ENCODE measurements at places on chromosomes 6 and 20.

DNA sequence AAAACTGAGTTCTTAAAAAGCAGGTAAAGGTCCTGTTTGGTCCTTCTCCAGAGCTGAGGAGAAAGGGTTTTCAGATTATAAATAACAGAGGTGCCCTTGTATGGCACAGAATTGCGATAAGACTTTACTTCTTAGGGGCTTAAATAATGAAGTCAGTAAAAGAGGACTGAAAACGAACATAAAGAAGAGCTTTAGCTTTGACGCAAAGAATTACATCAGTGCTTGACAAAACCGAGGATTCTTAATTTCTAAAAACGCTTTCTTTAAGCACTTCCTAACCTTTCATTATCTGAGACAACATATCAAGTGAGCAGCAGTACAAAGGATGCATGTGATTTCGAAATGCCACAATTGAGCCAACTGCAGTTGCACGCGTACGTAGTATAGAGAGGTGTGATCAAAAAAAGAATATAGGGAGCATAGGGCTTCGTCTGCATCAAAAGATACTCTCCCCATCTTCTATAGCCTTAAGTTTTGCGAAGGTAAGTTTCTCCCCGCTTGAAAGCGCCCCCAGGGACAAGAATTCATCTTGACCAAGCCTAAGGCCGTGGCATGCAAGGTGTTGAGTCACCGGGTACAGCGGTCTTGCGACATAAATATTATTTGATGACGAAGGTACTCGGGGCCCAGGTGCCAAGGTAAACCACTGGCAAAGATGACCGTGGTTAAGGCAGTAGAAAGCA is 778 bp upstream of the LOC128125822 start:
- DNase-seq: peak; percentile 85

DNA sequence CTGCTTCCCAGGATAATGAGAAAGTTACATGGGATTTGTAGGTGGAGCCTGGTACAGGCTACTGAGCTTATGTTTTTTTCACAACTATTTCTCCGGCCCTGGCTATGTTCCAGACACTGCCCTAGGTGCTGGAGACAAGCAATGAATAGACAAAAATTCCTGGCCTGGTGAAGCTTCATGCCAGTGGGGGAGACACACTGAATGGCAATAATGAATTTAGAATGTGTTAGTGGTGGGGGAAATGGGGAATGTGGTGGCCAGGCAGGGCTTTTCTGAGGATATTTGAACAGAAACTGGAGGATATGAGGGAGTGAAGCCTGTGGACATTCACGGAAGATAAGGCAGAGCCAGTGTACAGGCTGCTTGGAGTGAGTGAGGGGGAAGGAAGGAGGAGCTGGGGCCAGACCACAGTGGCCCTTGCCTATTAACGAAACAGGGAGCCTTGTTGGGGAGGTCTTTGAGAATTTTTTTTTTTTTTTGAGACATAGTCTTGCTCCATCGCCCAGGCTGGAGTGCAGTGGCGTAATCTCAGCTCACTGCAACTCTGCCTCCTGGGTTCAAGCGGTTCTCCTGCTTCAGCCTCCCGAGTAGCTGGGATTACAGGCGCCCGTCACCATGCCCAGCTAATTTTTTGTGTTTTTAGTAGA is 6.6 kb downstream of the FOXS1 start:
- no peak for DNase-seq

GRCh38 chr6:156942266-156942665 is 165.1 kb downstream of the ARID1B start:
- DNase-seq: no peak

- DNase-seq: no peak
Observed at GRCh38 chr20:61260905-61261304, 8.8 kb downstream of the CDH4 start.

DNA sequence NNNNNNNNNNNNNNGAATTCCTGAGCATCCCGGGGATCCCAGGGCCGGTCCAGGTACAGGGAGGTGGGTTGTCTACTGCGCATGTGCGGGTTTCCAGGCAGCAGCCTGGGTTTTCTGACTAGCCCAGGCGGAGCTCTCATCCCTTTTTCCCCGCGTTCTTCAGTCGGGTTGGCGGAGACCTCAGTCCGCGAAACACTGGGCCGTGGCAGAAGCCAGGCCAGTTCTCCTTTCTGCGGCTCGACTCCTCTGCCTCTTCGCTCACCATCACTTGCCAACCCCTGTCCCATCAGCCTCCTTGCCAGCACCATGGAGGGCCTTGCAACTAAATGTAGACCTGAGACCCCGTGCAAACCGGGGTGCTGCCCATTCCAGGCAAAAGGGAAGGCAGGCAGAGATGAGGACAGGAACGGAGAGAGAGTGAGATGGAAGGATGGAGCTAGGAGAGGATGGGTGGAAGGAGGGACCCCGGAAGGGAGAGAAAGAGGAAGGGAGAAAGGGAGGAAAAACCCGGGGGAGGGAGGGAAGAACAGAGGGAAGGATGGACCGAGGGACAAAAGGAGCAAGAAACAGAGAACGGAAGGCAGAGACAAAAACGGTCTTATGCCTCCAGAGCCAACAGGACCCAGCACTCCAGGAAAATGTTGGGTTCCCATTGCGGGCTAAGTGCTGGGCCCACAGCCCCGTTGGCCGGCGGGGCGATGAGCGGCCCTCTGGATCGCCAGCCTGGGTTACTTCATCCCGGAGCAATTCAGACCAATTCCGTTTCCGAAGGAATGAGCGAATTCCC is 445.4 kb upstream of the DEFB115 start:
- no peak for DNase-seq

DNA sequence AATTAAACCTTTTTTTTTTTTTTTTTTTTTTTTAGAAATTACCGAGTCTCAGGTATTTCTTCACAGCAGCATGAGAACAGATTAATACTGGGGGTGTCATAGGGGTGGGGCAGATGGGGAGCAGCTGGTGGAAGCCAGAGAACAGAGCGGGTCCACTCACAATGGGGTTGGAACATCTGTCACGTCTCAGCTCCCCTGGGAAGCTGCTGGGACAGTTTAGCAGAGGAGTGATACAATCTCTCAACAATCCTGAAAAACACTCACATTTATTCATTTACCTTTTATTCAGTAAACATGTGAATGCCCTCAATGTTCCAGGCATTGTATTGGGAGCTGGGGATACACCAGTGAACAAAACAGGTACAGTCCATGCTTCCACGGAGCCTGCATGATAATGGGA is 162.2 kb downstream of the SMOC2 start:
- DNase-seq: no peak

- DNase-seq: no peak
Observed at GRCh38 chr6:45595010-45595851, 217.5 kb upstream of the SUPT3H start.

GRCh38 chr6:98471444-98471843 is 362.9 kb upstream of the POU3F2 start:
- no peak for DNase-seq

DNA sequence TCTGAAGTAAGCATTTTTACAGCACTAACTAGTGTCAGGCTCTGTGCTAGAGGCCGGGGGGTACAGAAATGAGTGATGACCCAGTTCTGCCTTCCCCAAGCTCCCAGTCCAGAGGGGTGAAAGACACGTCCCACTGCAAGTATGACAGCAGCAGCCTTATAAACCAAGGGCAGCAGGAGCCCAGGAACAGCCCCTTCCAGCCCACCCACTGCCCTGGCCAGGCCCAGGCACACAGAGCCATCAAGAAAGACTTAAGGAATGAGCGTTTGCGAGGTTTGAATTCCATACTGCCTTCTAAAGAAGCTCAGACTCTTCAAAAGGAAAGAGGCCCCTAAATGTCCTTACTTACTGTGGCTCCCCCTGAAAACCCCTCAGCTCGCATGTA is 10.0 kb downstream of the TRERF1 start:
- DNase-seq: no peak

- no peak for DNase-seq
Observed at GRCh38 chr20:52585333-52585732, 386.8 kb upstream of the TSHZ2 start.

GRCh38 chr6:122861594-122861993 is 72.5 kb downstream of the SMPDL3A start:
- DNase-seq: no peak
